ENCODE measurements at places on chromosomes 16 and 17.

DNA sequence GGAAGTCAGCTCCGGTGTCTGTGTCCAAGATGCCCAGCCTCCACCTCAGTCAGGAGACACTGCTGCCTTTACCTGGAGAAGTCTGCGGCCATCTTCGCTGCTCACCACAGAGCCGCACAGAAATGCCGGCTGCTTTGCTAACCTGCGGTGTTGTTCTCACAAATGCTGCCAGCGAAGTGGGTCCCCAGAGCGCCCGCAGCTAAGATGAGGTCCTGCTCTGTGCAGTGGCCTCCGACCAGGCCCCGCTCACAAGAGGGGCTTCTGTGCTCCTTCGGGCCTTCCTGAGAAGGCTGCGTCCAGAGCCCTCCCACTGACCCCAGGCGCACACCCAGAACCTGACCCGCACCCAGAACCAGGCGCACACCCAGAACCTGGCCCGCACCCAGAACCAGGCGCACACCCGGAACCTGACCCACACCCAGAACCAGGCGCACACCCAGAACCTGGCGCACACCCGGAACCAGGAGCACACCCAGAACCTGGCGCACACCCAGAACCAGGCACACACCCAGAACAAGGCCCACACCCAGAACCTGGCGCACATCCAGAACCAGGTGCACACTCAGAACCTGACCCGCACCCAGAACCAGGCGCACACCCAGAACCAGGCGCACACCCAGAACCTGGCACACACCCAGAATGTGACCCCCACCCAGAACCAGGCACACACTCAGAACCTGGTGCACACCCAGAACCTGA is 51.5 kb upstream of the FASN start:
- DNase-seq = no peak

DNA sequence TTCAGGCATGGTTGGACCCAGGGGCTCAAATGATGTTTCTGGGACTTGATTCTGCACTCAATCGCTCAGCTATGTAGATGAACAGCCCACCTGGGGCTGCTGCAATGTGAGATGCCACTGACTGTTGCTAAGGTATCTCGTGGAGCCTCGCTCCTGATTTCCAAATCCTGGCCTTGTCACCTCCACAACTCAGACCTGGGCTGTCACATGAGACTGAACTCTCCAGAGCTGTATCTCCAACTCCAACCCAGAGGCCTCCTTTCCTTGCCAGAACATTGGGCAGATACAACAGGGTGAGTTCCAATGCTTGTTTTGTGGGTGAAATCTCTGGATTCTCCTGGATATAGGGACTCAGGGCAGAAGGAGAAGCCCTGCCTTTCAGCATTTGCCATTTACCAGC is 79.5 kb downstream of the GNAO1 start:
- no peak for DNase-seq

DNA sequence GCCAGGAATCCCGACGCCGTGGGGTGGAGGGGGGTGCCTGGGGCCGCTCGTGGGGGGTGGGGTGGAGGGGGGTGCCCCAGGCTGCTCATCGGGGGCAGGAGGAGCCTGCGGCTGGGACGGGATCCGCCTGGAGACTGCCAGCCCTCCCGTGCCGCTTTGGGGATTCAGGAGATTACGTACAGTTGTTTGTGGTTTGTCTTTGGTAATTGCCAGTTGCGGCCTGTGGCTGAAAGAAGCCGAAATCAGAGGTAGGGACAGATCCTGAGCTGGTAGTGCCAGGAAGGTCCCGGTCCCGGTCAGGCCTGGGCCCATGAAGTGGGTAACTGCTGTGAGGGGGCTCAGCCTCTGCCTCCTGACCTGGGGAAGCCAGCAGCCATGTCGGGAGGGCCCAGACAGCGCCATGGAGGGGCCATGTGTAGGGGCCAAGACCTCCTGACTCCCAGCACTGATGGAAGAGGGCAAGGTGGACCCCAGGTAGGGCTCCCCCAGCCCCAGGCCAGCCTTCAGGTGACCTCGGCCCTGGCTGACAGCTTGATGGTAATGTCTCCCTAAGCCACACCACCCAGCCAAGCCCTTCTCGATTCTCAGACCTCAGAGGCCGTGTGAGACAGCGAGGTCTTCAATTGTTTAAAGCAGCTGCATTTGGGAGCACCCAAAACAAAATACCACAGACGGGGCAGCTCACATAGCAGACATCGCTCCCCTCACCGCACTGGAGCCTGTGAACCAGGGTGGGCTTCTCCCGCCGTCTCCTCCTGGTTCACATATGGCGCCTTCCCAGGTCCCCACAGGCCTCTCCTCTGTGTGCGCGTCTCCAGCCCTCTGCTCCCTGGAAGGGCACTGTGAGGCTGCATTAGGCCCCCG is 34.9 kb upstream of the SSTR5 start:
- DNase-seq = peak; percentile 4

DNA sequence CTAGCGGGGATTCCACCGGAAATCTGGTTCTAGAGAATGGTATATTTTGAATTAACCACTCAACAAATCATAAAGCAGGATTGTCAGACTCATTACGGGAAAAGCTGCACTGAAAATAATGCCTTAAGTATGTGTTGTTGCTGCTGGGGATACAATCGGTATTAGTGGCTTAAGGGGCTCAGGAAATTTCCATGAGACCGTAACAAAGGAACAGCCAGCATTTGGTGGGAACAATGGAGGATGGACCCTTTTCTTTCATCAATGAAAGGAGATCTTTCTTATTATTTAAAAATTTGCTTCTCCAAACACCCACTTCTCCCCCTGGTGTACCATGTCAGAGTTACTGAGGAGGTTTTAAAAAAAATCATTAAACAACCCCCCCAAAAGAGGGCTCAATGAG is 342.6 kb upstream of the ZFHX3 start:
- no peak for DNase-seq
